ENCODE measurements at places on chromosomes 3 and 15. TPM values are rescaled to one million over a fixed set of nuclear protein-coding genes. Genes with fewer than 3 reads are reported as not detected.

DNA sequence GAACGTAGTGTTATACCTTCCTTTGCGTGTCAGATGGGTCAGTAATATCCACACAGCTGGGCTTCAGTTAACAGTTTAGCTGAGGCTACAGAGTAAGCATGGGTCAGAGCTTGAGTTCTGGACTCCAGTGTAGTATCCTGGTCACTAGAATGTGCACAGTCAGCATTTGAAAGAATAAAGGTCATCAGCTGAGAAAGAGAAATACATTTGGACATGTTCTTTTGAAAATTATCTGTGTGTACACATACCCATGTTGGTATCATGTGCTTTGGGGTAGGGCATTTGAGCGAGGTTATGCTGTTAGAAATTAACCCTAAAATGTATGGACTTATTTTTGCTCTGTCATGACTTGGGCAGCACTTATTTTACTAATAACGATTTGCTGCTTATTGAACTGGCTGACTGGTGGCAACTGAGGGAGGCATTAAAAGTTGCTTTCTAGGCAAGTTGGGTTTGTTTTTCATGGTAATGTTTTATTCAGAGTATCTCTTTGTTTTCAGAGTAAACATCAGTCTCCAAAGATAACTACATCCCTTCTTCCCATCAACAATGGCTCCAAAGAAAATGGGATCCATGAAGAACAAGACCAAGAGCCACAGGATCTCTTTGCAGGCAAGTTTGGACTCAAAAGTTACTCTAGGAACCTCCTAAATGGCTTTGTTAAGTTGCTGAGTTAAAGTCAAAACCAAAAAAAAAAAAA lies 16.4 kb downstream of the SNX1 start:
- H3K4me3 ChIP-seq: no peak overlapping the region
- DNase-seq: no peak
- peak overlapping the region; percentile 38 for H3K27ac ChIP-seq
- H3K4me1 ChIP-seq: peaks cover 20% of the 10 kb centered on the region
- peaks cover 27% of the 10 kb centered on the region for H3K36me3 ChIP-seq
- no peaks in the 10 kb centered on the region for H3K27me3 ChIP-seq

DNA sequence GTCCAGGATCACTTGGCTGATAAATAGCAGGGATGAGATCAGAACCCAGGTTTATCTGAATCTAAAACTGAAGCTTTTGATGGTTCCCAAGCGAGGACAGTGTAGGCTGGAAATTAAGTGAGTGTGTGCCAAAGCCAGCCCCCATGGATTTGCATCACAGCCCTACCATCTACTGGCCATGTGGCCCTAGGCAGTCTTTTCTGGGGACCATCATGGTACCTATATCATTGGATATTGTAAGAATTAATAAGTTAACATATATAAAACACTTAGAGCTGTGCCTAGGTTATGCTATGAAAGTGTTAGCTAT lies 32.8 kb upstream of the SSR3 start:
- no peak for DNase-seq
- no peaks in the 10 kb centered on the region for H3K27me3 ChIP-seq
- H3K36me3 ChIP-seq: no peaks in the 10 kb centered on the region
- no peak overlapping the region for H3K4me3 ChIP-seq
- no peaks in the 10 kb centered on the region for H3K4me1 ChIP-seq

ADGRG7 gene
- not detected for total RNA-seq

CCDC33 gene
- total RNA-seq: not detected

DNA sequence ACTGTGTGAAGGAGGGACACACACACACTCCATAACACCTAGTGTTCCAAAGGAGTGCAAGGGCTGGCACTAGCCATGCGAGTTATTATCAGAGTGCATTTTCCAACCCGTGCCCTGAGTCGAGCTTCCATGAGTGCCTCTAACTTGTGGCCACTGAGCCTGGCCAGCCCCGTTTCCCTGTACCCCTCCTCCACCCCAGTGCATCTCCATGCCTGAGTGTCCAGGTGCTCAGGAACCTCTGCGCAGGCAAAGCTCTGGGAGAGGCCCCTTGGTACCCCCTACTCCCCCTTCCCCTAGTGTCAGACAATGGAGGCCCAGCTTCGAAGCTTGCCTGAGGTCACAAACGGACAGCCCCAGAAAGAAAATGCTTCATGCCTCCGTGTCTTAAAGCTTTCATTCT lies 45.2 kb upstream of the HES1 start:
- H3K27ac ChIP-seq: peak overlapping the region; percentile 34
- peaks cover 50% of the 10 kb centered on the region for H3K4me1 ChIP-seq
- H3K36me3 ChIP-seq: no peaks in the 10 kb centered on the region
- no peak for DNase-seq

DNA sequence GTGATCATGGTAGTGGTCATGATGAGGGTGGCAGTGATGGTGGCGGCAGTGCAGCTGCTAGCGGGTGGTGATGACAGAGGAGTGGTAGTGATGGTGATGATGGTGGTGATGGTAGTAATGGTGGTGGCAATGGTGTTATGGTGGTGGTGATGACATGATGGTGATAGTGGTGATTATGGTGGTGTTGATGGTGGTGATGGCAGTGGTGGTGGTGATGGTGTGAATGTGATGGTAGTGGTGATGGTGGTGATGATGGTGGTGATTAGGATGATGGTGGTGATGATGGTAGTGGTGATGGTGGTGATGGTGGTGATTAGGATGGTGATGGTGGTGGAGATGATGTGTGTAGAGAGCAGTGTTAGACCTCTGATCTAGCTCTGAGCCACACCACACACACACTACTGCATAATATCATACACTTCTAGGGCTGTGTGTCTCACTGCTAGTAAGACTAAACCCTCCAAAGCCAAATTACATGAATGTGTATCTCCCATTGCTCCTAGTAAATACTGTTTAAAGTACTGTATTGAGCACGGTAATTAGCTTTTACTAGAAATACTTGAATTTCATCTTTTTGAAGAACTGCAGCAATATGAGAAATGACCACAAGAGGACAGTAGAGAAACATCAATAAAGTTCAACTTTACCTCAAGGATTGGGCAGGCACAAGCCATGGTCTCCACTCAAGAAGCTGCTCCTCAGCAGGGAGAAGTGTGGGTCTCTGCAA lies 28.8 kb downstream of the TMED3 start:
- no peaks in the 10 kb centered on the region for H3K27me3 ChIP-seq
- no peak overlapping the region for H3K27ac ChIP-seq
- H3K36me3 ChIP-seq: peaks cover 4% of the 10 kb centered on the region
- H3K4me3 ChIP-seq: no peak overlapping the region

- DNase-seq: no peak
- no peaks in the 10 kb centered on the region for H3K36me3 ChIP-seq
- no peak overlapping the region for H3K27ac ChIP-seq
- H3K27me3 ChIP-seq: no peaks in the 10 kb centered on the region
These were observed 113.9 kb downstream of the GABRG3 start for GRCh38 chr15:27084844-27085243.

- no peaks in the 10 kb centered on the region for H3K4me1 ChIP-seq
- no peak overlapping the region for H3K4me3 ChIP-seq
- no peaks in the 10 kb centered on the region for H3K27me3 ChIP-seq
- H3K36me3 ChIP-seq: no peaks in the 10 kb centered on the region
- no peak overlapping the region for H3K27ac ChIP-seq
- no peak for DNase-seq
These were observed 184.1 kb downstream of the ADAMTSL3 start for GRCh38 chr15:83837945-83838571.

DNA sequence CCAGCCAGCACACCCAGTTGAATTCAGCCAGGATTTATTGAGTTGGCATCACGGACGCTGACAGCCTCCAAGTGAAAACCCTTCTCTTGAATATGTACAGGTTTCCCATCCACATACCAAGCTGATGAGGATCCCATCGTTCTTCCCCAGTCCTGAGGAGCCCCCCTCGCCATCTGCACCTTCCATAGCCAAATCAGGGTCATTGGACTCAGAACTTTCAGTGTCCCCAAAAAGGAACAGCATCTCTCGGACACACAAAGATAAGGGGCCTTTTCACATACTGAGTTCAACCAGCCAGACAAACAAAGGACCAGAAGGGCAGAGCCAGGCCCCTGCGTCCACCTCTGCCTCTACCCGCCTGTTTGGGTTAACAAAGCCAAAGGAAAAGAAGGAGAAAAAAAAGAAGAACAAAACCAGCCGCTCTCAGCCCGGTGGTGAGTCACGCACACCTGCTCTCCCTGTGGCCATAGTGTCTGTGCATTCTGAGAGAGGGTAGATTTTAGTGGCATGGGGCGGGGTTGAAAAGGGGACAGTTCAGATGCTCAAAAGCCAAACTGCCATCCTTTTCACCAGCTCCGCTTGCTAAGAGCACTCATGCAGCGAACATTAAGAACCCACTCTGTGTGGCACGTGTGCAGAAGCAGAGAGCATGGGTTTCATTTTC lies 51.2 kb downstream of the KLHL25 start:
- H3K27ac ChIP-seq: peak overlapping the region; percentile 84
- H3K4me1 ChIP-seq: peaks cover 38% of the 10 kb centered on the region
- no peaks in the 10 kb centered on the region for H3K27me3 ChIP-seq

DNA sequence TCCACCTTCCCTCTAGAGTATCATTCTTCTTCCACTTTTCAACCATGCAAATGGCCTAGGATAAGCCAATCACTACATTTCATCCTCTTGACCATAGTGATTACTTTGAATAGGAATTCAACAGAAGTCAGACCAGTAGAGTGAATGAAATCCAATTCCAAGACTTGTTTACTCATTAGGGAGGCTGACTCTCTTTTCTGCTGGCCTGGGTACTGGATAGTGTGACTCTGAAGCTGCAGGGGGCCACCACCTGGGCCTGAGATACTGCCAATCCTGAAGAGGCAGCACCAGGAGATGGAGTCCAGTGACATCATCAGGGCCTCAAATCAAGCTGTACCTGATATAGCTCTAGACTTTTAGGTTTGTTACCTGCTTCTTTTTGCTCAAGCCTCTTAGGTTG lies 7.0 kb upstream of the FSTL1 start:
- no peak overlapping the region for H3K27ac ChIP-seq

DNAJA4 gene
- not detected for total RNA-seq

SAMMSON gene
- not detected for total RNA-seq

SYNPR gene
- total RNA-seq: not detected

PIGX gene
- total RNA-seq: 26.6 TPM

ILDR1 gene
- total RNA-seq: not detected
